ENCODE measurements at places on chromosomes 3 and 15.

- DNase-seq = no peak
Observed at GRCh38 chr15:99454941-99455788, 110.6 kb upstream of the MEF2A start.

- DNase-seq = no peak
Observed at GRCh38 chr3:11907667-11908660, 61.3 kb upstream of the TAMM41 start.

- no peak for DNase-seq
Observed at GRCh38 chr3:149947231-149947630, 23.5 kb downstream of the PFN2 start.

GRCh38 chr3:136366289-136366688, 116.1 kb downstream of the PCCB start:
- DNase-seq = peak; percentile 23

DNA sequence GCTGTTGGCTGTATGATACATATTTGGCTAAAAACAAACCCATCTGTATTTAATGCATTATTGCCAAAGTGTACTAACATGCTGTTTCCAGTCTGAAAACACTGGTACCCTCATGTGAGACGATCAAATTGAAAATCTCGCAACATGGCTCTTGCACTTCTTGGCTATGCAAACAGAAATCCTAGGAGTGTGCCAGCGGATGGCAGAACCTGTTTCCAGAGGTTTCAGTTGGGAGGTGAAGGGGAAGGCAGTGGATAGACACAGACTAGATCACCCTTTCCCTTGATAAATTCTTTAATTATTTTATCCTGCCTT, 350.3 kb downstream of the TUSC7 start:
- DNase-seq = no peak

GRCh38 chr3:188658606-188659005, 504.6 kb downstream of the LPP start:
- no peak for DNase-seq

DNA sequence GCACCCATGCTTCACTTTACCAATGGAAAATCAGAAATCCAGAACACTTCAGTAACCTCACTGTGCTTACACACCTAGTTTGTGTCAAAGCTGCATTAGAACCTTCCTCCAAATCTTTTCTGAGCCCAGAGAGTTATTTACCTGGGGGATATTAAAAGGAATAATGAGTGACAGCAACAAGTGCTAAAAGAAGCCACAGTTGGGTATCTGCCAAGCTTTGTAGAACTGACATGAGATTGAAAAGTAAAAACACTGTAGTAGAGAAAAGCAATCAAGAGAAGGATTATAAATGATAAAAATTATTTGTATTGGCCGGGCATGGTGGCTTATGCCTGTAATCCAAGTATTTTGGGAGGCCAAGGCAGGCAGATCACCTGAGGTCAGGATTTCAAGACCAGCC, 8.8 kb upstream of the TBC1D23 start:
- no peak for DNase-seq

- no peak for DNase-seq
Observed at GRCh38 chr3:87375231-87375682, 98.9 kb upstream of the POU1F1 start.

DNA sequence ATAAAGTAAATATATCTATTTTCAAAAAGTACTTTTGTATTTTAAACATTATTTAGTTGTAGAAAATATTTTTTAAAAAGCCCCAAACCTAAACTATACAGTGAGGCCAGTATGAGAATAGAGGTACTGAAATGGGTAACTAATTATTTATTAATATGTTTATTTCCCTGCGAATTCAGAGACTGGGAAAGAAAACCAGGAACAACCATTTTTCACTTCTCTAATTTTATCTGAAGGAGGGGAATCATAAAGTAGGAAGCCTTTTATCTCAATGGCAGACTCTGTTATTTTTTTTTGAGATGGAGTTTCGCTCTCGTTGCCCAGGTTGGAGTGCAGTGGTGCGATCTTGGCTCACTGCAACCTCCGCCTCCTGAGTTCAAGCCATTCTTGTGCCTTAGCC, 63.6 kb upstream of the TRAK1 start:
- no peak for DNase-seq

DNA sequence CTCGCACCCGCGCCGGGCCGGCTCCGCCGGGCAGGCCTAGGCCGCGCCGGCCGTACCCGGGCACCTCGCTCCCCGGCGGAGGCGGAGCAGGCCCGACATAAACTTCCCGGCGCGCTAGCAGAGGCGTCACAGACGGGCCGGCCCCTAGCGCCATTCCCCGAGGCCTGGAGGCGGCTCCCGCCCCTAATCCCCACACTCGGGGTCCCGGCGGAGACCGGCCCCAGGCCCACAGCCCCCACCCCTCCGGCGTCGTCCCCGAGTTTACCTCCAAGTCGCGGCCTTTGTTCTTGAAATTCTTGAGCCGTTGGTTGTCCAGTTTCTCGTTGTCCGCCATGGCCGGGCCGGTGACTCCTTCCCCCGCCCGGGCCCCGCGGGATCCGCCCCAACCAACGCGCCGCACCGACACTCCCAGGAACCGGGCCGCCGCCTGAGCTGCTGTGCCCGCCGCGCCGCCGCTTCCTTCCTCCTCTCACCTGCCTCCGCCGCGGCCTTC, 376 bp downstream of the KPNA4 start:
- DNase-seq = peak; percentile 82

DNA sequence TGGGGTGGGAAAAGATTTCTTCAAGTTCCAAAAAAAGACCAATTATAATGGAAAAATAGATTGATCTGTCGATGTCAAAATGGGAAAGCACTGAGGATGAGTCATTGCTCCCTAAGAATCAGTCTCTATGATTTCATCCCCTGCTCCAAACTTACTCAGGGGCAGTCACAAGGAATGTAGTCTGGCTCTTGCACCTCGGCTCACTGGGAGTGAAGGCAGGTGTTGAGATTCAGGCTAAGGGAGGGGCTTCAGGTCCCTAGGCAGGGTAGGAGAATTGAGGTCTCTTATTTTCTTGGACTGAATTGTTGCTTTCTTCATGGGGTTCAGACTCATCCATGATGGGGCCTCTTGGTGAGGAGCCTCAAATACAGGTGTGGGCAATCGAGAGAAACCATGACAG, 14.2 kb downstream of the ESYT3 start:
- DNase-seq = no peak

All from erythroblast (primary cell).